Gastrocnemius medialis (tissue), 4 donors: ENCODE measurements at places on chromosomes 11 and 22.

- H3K27me3 ChIP-seq = no peaks in the 10 kb centered on the region
- no peak overlapping the region for H3K4me3 ChIP-seq
- no peak for DNase-seq
- peaks cover 26% of the 10 kb centered on the region for H3K4me1 ChIP-seq
- H3K27ac ChIP-seq = no peak overlapping the region
Observed at GRCh38 chr11:774873-775592, 2.3 kb downstream of the GATD1 start.

- no peak overlapping the region for H3K4me3 ChIP-seq
- H3K36me3 ChIP-seq = no peaks in the 10 kb centered on the region
- H3K27ac ChIP-seq = no peak overlapping the region
- DNase-seq = no peak
- H3K4me1 ChIP-seq = no peaks in the 10 kb centered on the region
- H3K27me3 ChIP-seq = no peaks in the 10 kb centered on the region
Observed at GRCh38 chr11:1177020-1177770, 19.4 kb downstream of the MUC5AC start.

GRCh38 chr11:77037057-77037456 is 2.9 kb downstream of the B3GNT6 start:
- peaks cover 32% of the 10 kb centered on the region for H3K27me3 ChIP-seq
- H3K36me3 ChIP-seq = no peaks in the 10 kb centered on the region
- H3K27ac ChIP-seq = no peak overlapping the region
- H3K4me1 ChIP-seq = peaks cover 6% of the 10 kb centered on the region

- no peak for DNase-seq
- no peaks in the 10 kb centered on the region for H3K36me3 ChIP-seq
- peaks cover 15% of the 10 kb centered on the region for H3K27me3 ChIP-seq
- H3K27ac ChIP-seq = no peak overlapping the region
- H3K4me1 ChIP-seq = no peaks in the 10 kb centered on the region
- H3K4me3 ChIP-seq = no peak overlapping the region
Observed at GRCh38 chr11:12100841-12101242, 9.5 kb upstream of the MICAL2 start.

- peak overlapping the region; percentile 78 for H3K27ac ChIP-seq
- no peaks in the 10 kb centered on the region for H3K27me3 ChIP-seq
- DNase-seq = peak; percentile 5
- no peaks in the 10 kb centered on the region for H3K36me3 ChIP-seq
Observed at GRCh38 chr11:18012122-18012905, 533 bp downstream of the SERGEF start.

GRCh38 chr11:116397602-116398084 is 375.1 kb downstream of the BUD13 start:
- peaks cover 13% of the 10 kb centered on the region for H3K27me3 ChIP-seq
- no peak for DNase-seq
- no peak overlapping the region for H3K27ac ChIP-seq

DNA sequence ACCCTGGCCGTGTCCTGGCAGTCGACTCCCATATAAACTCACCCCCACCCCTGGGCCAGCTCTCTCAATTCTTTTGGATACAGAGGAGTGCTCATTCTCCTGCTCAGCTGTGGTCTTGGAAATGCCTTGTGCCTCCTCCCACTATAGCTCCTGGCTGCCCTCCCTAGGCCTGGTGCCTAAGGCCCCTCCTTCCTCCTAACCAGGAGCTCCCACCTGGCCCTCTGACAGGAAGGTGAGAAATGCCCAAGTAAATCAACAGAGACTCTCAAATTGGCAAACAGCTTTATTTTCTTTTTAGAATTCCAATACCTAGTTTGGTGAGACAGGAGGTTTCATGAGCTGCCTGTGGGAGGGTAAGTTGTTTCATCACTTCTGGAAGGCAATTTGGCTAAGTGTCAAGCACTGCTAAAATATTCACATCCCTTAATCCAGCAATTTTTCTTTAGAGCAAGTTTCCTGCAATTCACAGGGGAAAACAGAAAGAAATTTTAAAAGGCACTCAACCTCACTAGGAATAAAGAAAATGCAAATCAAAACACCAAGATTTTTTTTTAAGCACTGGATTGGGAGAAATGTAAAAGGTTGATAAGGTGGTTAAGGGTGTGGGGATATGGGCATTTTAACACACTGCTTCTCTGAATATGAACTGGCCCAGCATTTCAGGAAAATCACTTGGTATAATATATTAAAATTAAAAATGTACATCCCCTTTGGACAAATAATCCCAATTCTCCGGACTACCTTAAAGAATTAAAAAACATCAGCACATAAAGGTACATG is 209.7 kb upstream of the ARHGAP20 start:
- H3K4me3 ChIP-seq = no peak overlapping the region
- H3K4me1 ChIP-seq = no peaks in the 10 kb centered on the region
- no peaks in the 10 kb centered on the region for H3K27me3 ChIP-seq

GRCh38 chr11:128911239-128911638 is 20.1 kb downstream of the KCNJ5 start:
- no peak overlapping the region for H3K27ac ChIP-seq
- no peak for DNase-seq
- H3K4me3 ChIP-seq = no peak overlapping the region
- H3K27me3 ChIP-seq = peaks cover 23% of the 10 kb centered on the region

GRCh38 chr11:72241291-72241781 is 2.6 kb downstream of the PHOX2A start:
- DNase-seq = no peak
- no peak overlapping the region for H3K27ac ChIP-seq
- peaks cover 43% of the 10 kb centered on the region for H3K27me3 ChIP-seq
- peaks cover 10% of the 10 kb centered on the region for H3K4me1 ChIP-seq

GRCh38 chr11:83259559-83259958 is 26.6 kb downstream of the CCDC90B start:
- peak; percentile 20 for DNase-seq
- H3K27ac ChIP-seq = peak overlapping the region; percentile 1
- H3K27me3 ChIP-seq = no peaks in the 10 kb centered on the region
- no peak overlapping the region for H3K4me3 ChIP-seq

DNA sequence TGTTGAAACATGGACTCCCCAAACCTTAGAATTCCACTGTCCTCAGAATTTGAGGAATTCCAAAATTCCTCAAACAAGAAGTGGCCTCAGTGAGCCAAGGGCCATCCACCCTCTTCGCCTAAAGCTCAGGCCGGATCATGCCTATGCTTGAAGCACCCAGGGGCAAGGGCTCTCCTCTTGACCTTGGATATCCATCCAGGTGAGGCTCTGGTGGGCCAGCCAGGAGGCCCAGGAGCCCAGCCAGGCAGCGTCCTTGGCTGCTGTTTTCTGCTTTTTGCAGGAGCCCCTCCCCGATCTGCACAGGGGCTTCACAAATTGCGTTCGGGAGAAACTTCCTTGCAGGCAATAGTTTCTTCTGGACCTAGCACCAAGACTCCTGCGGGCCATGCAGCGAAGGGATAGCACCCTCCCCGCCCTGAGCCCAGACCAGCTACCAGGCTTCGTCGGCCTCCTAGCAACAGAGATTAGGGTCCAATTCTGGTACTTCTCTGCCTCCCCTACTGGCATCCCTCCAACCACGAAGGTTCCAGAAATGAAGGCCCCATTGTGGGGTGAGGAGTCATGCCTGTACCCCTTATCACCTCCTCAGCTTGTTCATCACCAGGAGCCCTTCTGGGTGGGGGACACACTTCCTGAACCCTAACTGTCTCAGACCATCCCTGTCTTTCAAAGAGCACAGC is 2.0 kb downstream of the PHLDA2 start:
- H3K4me1 ChIP-seq = peaks cover 9% of the 10 kb centered on the region
- H3K27ac ChIP-seq = no peak overlapping the region
- no peak overlapping the region for H3K4me3 ChIP-seq
- no peak for DNase-seq
- peaks cover 42% of the 10 kb centered on the region for H3K27me3 ChIP-seq

DNA sequence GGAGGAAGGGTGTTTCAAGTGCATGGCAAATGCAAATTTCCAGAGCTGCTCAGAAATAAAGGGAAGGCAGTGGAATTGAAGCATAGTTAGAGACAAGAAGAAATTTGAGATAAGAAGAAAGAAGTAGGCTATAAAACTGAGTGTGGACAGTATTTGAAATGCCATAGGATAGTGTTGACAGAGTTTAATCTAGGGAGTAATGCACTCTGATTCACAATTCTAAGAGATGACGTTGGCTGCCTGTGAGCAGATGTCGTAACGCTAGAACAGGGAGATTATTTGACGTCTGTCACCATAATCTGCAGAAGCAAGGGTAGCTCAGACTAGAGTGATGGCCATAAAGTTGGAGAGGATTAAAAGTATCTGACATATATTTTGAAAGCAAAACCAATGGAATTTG is 389.9 kb upstream of the KIRREL3 start:
- no peaks in the 10 kb centered on the region for H3K27me3 ChIP-seq
- H3K36me3 ChIP-seq = no peaks in the 10 kb centered on the region
- H3K4me3 ChIP-seq = no peak overlapping the region
- no peak overlapping the region for H3K27ac ChIP-seq
- H3K4me1 ChIP-seq = no peaks in the 10 kb centered on the region
- no peak for DNase-seq
